ENCODE measurements at places on chromosomes 5 and 9.

- DNase-seq = no peak
Observed at GRCh38 chr9:90095682-90096081, 490.9 kb downstream of the GADD45G start.

DNA sequence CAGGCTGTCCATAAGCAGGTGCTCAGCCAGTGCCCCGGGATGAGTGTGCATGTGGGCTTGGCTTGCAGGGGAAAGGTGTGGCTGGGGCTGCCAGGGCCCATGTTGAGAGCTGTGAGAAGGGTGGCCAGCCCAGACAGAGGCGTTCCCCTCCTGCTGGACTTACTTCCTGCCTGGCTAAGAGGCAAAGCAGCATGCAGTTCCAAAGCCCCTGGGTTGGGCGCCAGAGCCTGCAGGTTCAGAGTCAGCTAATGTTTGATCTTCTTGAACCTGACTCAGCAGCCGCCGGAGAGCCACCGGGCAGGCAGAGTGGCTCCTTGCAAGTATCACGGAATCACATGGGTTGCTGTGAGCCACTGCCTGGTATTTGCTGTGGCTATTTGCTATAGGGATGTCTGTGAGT lies 168.4 kb upstream of the MAP1B start:
- DNase-seq = no peak

- peak; percentile 18 for DNase-seq
Observed at GRCh38 chr9:89477811-89478630, 19.9 kb downstream of the SEMA4D start.

DNA sequence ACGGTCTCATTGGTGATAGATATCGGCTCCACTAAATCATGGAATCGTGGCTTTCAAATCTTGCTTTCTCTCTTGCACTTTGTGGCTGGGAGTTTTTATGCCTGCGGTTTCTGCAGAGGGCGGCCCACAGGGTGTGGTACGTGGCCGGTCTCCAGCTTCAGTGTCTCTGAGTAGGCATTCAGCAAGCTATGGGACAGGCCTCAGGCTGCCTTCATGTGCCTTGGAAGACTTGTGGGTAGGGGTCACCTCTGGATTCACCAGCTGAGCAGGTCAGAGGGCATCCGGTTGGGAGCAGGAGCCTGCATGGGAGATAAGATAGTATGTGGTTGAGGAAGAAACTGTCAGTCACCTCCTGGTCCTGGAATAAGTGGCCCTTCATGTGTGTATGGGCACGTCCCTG lies 47.7 kb downstream of the AMBP start:
- peak; percentile 31 for DNase-seq

DNA sequence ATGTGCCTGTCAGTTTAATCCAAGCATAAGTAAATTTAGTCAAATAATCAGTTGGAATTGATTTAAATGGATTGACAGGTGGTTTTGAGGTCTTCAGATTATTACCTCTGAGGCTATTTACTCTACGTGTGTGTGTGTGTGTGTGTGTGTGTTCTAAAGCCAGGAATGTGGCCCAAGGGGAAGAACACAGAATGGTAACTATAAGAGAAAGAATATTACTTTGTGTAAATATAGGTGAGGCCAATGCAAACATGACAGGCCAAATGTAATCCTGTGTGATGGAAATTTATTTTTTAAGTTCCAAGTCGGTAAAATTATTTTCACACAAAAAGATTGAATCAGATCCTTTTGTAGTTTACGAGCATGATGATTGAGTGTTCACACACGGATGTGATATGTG lies 390.0 kb downstream of the PLK2 start:
- no peak for DNase-seq

GRCh38 chr5:81805086-81805485 lies 54.2 kb upstream of the SSBP2 start:
- DNase-seq = no peak

DNA sequence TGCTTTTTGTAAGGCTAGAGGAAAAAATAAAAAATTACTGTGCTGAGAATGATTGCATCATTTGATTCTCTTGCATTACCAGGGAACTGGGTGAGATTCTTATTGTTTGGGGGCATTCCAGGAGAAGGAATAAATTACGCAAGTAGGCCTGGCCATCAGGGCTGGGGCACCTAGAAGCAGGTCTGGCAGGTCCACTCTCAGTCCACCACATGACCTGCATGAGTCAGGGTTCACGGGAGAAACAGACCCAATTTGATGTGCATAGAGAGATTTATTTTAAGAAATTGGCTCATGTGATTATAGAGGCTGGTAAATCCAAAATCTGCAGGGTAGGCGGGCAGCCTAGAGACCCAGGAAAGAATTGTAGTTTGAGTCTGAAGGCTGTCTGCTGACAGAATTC lies 59.6 kb downstream of the ZNF622 start:
- no peak for DNase-seq

DNA sequence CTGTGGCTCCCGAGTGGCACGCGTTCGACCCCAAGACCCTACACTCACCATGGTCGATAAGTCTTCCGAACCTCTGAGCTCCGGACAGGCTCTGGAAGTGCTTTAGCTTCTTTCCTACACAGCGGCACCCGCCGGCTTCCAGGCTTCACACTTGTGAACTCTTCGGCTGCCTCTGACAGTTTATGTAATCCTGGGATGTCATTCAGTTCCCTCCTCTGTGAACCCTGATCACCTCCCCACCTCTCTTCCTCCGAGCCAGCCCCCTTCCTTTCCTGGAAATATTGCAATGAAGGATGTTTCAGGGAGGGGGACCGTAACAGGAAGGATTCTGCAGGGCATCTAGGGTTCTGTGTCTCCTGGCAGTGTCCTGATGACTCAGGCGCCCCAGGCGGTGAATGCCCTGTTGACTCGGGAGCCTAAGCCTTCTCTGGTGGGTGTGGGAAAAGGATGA lies at the start of gene CD14:
CD14 (minus strand) TSS at position 155 of the 451 bp plus-strand sequence; CDS start at position 51, 104 bp downstream.
- peak; percentile 79 for DNase-seq

- DNase-seq = no peak
Observed at GRCh38 chr5:151384106-151384505, 36.7 kb upstream of the SLC36A2 start.

- no peak for DNase-seq
Observed at GRCh38 chr9:93223260-93224180, 39.6 kb downstream of the WNK2 start.

- DNase-seq = peak; percentile 23
Observed at GRCh38 chr5:10235350-10235749, 14.3 kb downstream of the ATPSCKMT start.

- DNase-seq = no peak
Observed at GRCh38 chr5:80921026-80921425, 39.1 kb upstream of the RASGRF2 start.

GRCh38 chr5:135993335-135993879 lies 35.4 kb upstream of the TGFBI start:
- DNase-seq = peak; percentile 42

DNA sequence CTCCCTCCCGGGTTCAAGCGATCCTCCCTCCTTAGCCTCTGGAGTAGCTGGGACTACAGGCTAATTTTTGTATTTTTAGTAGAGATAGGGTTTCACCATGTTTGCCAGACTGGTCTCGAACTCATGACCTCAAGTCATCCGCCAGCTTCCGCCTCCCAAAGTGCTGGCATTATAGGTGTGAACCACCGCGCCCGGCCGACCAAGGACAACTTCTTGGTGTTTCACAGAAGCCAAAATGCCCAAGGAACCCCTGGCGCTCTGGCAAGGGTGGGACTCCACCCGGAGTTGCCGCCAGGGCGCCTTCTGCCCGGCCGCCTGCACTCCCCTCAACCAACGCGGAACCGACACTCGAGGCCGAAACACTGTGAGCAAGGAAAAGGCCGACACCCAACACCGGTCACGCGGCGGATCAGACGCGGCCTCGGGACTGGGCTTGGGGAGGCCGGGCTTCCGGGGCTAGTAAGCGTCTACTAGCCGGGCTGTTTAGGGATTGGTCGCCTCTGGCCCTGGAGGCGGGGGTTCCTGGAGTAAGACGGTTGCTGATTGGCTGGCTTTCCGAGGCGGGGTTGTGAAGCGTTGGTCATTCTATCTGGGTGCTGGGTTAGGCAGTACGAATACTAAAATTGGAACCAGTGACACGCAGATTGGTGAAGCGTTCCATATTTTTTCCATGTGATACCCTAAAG lies 7.7 kb upstream of the CFAP157 start:
- DNase-seq = no peak

GRCh38 chr5:149415066-149415967 lies 36.2 kb upstream of the IL17B start:
- no peak for DNase-seq

GRCh38 chr5:111320953-111321352 lies 96.8 kb downstream of the CAMK4 start:
- no peak for DNase-seq

- no peak for DNase-seq
Observed at GRCh38 chr5:72125271-72125940, 18.1 kb downstream of the MAP1B start.

GRCh38 chr5:81420039-81420667 lies 26.2 kb upstream of the ACOT12 start:
- peak; percentile 92 for DNase-seq

DNA sequence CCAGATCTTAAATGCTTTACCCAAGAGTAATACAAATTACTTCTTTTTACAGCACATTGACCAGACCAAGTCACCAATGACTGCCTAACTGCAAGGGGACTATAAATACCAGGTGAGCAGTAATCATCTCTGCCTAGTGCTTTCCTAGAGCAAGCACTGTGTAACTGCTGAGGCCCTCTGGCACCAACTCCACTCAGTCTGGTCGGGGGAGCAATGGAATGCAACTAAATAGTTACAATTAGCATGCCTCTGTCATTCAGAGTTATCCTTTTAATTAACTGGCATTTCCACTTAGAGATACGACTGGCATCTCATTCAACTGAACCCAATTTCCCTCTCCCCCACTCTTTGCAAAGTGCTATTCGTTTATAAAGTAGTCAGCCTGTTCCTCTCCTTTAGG lies 1309.1 kb upstream of the DMAC1 start:
- DNase-seq = no peak

- no peak for DNase-seq
Observed at GRCh38 chr5:154836225-154836624, 14.2 kb downstream of the FAXDC2 start.

GRCh38 chr5:97874491-97874890 lies 691.4 kb upstream of the RIOK2 start:
- DNase-seq = no peak

- DNase-seq = no peak
Observed at GRCh38 chr9:137832191-137832700, 45.3 kb upstream of the CACNA1B start.

DNA sequence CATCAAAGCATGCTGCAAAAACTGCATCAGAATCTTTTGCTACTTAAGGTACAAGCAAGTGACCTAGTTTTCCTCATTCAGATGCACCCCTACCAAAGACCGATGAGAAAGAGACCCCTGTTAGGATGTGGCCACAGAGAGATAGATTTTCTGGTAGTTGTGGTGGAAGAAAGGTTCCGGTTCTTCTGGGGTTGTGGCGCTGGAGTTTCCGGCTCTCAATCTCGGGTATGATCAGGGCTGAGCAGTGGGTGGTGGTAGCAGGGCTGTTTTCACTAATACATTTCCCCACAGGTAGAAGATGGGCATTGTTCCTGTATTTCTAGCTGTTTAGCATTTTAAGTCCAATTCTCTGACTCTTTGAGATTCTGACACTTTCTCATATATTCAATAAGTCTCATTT lies 58.4 kb downstream of the PCSK1 start:
- no peak for DNase-seq

DNA sequence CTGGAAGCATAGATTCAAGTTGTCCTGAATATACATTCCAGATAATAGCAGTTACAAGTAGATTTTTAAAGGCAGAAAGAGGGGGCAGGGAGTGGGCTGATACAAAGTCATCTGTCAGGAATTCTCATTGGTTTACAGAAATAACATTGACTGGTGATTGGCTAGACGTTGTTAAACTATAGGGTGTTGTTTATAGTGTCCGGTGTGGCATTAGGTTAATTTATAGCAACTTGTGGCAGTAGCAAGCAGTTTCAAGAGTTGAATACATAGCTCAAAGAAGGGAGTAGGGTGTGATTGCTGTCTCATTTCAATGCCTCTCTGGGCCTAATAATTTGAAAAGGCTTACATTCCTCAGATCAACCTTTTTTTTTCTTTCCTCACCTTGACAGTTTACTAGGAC lies 10.7 kb upstream of the POC5 start:
- no peak for DNase-seq

DNA sequence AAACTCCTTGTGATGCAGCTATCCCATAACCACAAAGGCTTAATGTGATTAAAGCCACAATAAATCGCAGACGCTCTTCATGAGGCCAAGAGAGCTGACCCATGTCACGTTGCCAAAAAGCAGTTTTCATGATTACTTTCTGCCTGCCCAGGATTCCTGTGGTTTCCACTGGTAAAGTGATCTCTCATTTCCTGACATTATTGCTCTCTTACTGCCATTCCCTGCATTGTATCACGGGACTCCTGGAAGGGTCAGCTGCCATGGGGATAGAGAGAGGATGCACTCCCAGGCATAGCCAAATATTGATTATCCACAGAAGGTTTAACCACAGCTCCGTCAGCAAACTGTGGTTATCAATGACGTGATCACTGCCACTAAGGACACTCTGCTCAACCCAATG lies 103.8 kb upstream of the SLC1A3 start:
- peak; percentile 77 for DNase-seq

DNA sequence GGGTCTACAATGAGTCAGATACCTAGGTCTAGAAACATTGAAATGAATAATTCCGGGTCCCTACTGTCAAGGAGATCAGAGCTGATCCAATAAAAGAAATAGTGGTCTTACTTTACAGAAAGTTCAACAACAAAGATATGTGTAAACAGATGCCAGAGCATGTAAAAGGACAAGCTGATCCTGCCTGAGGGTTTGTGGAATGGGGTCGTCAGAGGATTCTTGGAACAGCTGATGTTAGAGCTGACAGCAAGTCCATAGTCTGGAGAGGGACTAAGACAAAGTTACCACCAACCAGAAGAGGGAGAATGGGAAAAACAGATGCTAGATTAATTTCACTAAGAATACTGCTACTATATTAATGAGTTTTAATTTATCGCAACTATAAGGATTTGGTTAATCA lies 71.5 kb downstream of the FREM1 start:
- no peak for DNase-seq

- no peak for DNase-seq
Observed at GRCh38 chr9:37329576-37329975, 92.9 kb upstream of the GRHPR start.

DNA sequence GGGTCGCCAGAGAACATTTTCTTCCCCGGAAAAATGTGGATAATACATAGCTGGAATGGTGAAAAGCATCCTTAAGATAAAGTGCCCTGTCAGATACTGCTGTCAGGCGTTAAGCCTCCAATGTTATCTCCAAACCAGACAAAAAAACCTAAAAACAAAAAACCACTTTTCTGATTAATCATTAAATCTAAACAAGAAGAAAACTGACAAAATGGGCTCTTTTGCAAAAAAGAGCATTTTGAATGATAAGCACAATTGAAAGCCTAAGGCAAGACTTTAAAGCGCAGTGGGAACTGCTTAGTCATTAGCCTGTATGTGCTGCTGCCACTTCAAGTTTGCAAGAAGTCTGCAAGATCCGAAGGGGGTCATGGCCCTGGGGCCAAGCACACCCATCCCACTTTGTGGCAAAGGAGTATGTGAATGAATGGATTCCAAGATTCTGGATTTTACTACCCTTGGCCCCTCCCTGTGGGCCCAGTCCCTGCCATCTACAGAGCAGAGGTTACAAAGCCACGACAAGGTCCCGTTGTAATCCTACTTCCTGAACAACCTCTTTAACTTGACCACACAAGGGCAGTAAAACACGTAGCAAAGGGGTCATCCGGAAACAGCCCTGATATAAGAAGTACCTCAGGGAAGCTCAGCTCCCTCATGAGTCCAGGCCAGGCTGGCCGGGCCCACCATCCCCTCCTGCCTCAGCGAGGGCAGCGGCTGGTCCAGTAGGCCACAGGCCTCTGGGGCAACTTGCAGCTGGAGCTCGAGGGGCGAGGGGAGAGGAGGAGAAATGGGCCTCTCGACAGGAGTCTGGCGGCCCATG lies 29.7 kb downstream of the SHB start:
- peak; percentile 72 for DNase-seq

- no peak for DNase-seq
Observed at GRCh38 chr9:76191493-76191892, 202.7 kb downstream of the RFK start.
